ENCODE measurements at places on chromosomes 2 and 18.

GRCh38 chr18:70072678-70073077 is 125.0 kb upstream of the CD226 start:
- DNase-seq = no peak

DNA sequence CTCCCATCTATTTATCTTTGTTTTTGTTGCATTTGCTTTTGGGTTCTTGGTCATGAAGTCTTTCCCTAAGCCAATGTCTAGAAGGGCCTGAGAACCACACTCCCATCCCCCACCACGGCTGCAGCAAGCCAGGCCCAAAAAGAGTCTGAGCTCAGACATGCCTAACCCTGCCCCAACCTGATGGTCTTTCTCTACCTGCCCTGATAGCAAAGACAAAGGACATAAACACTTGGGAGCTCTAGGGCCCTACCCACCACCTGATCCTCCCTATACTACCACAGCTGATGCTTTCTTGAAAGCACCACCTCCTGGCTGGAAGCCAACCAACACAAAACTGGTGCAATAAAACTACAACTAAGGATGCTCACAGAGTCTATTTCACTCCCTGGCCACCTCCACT is 233.4 kb downstream of the WDR7 start:
- no peak for DNase-seq

DNA sequence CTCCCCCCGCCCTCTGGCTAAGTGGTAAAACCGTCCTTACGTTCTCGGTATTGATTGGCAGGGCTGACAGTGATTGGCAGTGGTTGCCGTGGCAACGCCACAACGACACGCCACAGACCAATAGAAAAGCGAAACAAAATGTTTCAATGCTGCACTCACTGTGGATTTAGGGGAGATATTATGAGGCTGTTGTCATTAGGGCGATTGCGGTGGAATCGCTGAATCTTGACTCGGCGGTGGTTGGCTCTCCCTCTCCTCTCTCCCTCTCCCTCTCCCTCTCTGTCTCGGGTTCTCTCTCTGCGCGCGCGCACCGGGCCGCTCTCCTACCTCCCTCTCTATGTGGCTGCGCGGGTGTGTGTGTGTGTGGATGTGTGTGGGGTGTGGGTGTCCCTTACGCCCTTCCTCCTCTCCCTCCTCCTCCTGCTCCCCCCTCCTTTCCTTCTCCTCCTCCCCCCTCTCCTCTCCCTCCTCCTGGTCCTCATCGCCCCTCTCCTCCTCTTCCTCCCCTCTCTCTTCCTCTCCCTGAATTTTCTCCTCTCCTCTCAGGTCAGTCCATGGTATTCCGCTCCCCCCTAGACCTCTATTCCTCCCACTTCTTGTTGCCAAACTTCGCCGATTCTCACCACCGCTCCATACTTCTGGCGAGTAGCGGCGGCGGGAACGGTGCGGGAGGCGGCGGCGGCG is at the start of gene SIX3:
TSS of gene SIX3 (plus strand) at position 152 of the 684 bp plus-strand sequence. CDS start at position 555, 403 bp downstream.
- DNase-seq = no peak

DNA sequence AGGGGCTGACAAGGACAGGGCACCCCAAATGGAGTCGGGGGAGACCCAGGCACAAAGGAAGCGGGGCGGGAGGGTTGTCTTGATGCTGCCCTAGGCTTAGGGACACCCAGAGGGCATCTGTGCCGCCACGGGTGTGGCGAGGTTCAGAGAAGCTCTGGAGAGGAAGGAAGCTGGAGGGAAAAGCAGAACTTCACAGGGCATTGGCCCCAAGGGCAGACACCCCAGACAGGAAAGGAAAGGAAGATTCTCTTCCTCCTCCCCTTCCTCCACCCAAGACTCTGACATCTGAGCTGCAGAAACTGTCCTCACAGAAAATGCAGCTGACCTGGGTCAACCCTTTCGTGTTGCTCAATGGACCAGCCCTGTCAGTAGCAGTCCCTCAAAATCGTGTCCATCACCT is 25.6 kb downstream of the DNMT3A start:
- DNase-seq = no peak

- no peak for DNase-seq
These were observed 44.0 kb downstream of the ARHGEF33 start for GRCh38 chr2:38933653-38934052.

Data from stimulated activated CD4-positive, alpha-beta T cell treated with anti-CD3 and anti-CD28 coated beads, Interleukin-1b, Interleukin-23, amount 100 ng/mL, for 1 hour (primary cell).